Right atrium auricular region (tissue), 2 donors: ENCODE measurements at places on chromosomes 16 and 17. TPM values are rescaled to one million over a fixed set of nuclear protein-coding genes. Genes with fewer than 3 reads are reported as not detected.

The TNFRSF13B gene
- not detected for total RNA-seq

The SECTM1 gene
- 7.7 TPM for total RNA-seq

The DPEP2 gene
- total RNA-seq, result 0.85 TPM

The SEPTIN12 gene
- total RNA-seq, result not detected
